Activated T-cell treated with anti-CD3 and anti-CD28 coated beads for 1 hour (primary cell): ENCODE measurements at places on chromosomes 13 and 19.

- no peak for DNase-seq
Observed at GRCh38 chr13:103101500-103101899, 35.3 kb upstream of the SLC10A2 start.

DNA sequence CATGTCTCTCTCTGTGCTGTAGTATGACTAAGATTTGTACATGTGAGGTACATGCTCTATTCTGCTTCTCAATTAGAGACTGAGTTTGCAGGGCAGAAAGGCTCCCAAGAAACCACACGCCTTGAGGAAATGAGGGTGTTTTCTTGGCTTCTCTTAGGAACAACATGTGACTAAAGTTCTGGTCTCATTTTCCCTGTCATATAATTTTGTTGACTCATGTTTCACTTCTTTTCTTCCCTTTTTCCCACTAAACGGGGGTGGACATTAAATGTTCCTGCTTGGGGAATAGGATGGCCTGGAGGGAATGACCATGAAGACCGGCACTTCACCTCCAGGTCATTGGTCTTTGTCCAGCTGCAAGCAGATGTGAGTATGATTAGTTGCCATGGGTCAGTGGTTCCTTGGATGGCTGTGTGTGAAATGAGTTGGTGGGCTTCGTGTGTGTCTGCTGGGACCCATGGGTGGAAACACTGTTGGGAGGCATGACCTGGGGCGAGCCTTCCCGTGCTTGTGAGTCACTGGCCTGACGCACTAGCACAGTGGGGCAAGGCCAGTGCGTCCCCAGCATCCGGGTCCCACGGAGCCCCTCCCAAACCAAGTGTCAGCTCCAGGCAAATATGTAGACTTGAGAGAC lies 56.6 kb downstream of the COL4A1 start:
- no peak for DNase-seq

- DNase-seq: no peak
Observed at GRCh38 chr13:110516500-110516899, 45.0 kb downstream of the RAB20 start.

GRCh38 chr13:113302986-113303385 lies 5.9 kb downstream of the LAMP1 start:
- no peak for DNase-seq

DNA sequence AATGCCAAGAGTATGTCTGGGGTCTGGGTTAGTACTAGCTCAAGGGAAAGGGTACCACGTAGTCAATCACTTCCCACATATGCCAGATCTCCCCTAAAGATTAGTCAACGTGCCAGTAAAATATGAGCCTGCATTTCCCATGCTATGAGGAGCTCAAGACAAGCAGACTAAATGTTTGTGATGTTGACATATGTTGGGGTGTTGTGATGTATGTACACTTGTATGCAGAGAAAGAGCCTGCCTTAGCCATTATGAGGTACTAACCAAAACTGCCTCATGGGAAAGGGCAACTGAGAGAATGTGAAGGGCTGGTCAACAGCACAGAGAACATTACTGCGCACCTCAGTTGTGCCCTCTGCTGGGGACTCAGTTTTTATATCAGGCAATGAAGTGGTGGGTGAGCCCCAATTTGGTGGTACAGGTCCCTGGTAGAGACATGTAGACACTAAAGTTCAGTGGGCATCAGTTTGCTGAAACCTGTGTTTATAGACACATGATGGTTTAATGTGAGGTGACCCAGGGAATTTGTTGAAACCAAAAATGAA lies 287.0 kb downstream of the DCT start:
- no peak for DNase-seq

GRCh38 chr13:46810440-46810839 lies 13.5 kb upstream of the ESD start:
- no peak for DNase-seq
